ENCODE measurements at places on chromosomes 3 and 15.

DNA sequence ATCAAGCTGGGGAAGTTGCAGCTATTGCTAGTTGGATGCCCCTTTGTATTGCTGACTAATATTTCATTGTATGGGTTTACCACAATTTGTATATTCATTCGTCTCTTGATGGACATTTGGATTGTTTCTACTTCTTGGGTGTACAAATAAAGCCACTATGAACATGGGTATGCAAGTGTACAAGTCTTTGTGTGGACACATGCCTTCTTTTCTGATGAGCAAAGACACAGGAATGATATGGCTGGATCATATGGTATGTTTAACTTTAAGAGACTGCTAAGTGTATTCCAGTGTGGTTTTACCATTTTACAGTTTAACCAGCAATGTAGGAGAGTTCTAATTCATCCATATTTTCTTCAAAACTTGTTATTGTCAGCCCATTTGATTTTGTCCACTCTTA lies 32.2 kb downstream of the NECTIN3 start:
- no peak for DNase-seq

DNA sequence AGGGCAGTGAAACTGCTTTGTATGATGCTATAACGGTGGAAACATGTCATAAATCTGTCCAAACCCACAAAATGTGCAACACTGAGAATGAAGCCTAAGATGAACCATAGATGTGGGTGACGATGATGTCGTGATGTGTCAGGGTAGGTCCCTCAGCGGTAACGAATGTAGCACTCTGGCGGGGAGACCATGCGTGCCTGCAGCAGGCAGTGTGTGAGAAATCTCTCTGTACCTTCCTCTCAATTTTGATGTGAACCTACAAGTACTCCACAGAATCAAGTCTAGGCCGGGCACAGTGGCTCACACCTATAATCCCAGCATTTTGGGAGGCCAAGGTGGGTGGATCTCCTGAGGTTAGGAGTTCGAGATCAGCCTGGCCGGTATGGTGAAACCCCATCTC lies 268.2 kb upstream of the LYSMD4 start:
- no peak for DNase-seq

- no peak for DNase-seq
These were observed 70.7 kb downstream of the TTBK2 start for GRCh38 chr15:42849836-42850235.

GRCh38 chr3:45983770-45984169 lies 11.9 kb downstream of the FYCO1 start:
- no peak for DNase-seq

DNA sequence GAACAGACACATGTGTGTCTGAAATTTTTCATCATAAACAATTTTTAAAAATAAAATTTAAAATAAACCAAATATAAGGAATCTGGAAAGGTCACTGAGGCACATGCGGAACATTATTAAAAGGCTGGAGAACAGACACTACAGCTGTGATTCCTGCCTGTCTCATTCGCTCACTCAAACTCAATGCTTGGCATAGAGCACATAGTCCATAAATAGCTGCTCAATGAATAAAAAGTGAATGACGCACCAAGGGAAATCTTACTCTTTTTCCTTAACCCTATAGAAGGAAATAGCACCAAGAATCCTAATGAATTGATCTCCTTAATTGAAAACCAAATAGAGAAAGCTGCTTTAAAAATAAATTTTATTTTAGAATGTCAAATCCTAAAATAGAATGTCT lies 98.4 kb downstream of the FSIP1 start:
- no peak for DNase-seq

- no peak for DNase-seq
These were observed 29.2 kb upstream of the PLA2G4D start for GRCh38 chr15:42123546-42123945.

DNA sequence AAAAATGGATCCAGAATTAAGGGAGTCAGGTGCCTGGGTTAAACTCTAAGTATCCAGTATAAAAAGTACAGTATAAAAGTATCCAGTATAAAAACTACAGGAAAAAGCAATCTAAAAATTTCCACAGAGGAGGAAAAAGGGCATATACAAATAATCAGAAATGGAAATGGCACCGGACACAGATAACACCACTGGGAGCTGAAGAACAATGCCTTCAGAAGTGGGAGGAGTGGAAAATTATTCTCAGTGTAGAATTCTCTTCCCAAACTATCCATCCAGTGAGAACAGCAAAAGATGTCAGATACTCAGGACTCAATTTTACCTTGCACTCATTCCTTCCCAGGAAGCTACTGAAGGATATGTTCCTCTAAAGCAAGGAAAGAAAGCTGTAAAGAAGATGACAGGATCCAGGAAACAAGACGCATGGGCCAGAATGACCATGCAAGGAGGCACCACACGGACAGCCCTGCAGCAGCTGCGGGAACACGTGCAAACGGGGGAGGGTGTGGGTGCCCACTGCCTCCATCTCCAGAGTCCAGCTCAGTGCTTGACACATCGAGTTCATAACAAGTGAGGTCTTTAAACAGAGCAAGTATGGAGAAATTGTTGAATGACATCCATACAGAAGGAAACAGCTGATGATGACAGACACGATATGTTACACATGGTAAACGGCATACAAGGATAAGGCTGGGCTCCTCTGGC lies 68.5 kb downstream of the CHSY1 start:
- DNase-seq, result no peak

- no peak for DNase-seq
These were observed 49.5 kb upstream of the SLC7A14 start for GRCh38 chr3:170635385-170635735.

GRCh38 chr15:92151741-92152140 lies 241.9 kb upstream of the ST8SIA2 start:
- no peak for DNase-seq

DNA sequence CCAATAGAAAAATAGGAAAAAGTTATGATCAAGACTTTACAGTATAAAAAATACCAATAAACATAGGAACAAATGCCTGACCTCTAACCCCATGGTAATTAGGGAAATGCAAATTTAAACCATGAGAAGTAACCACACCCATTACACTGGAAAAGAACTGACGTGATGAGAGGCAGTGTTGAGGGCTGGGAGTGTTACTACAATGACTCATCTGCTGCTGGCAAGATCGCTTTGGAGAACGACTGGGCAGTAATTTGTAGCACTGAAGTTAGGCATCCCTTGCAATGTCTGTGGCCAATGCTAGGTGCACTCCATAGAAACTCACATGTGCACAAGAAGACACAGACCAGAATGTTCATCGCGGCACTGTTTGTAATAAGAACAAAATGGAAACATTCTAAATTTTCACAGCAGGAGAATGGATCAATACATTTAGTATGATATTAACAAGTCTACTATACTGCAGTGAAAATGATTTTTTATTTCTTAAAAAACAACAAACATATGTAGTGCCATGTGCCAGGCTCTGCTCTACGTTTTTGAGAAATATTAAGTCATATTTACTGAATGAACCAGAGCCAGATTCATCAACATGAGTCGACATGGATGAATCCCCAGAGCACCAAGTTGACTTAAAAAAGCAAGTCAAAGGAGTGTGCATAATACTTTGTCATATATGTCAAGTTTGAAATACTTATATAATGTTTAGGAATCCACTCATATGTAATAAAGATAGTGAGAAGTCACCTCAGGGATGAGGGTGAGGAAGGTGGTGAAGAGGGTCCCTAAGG lies 37.6 kb upstream of the EPHB3 start:
- peak; percentile 37 for DNase-seq

- no peak for DNase-seq
These were observed 55.0 kb upstream of the HRH1 start for GRCh38 chr3:11099306-11099705.

DNA sequence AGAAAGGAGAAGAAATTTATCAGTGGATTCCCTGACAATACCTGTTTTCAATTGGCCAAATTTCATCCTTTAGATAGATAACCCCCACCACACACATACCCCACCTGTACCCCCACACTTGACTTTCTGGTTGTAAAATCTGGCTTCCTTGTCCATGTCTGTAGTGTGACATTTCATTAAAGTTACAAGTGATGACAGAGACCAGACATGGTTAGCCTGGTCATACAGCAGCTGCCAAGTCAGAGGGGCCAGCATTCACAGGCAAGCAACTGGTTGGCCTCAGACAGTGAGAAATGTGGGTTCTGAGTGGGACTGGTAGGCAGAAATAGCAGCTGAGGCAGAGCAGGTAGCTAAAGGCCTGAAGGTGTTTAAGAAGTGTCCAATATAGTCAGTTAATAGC lies 238.6 kb upstream of the SOX14 start:
- no peak for DNase-seq

- no peak for DNase-seq
These were observed 127.5 kb upstream of the PLXNA1 start for GRCh38 chr3:126855374-126855773.

- DNase-seq, result no peak
These were observed 419.5 kb upstream of the NAALADL2 start for GRCh38 chr3:174439331-174440252.

- DNase-seq, result no peak
These were observed 98.0 kb upstream of the TLE3 start for GRCh38 chr15:70195587-70196305.

DNA sequence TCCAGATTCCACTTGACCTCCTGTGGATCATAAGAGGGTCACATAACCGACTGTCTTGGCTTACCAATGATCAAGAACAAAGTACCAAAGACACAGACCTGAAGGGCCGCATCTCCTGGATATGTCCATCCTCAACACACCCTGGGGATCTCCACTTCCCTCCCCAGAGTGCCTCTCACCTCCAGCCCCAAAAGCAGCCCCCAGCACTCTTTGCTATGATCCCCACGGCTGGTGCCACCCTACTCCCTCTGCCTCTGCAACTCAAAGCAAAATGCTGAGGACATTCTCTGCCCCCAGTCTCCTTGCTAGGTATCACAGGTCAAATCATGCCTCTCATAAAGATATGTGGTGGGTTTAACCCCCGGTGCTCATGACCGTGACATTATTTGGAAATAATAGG lies 32.7 kb downstream of the SLCO2A1 start:
- no peak for DNase-seq

DNA sequence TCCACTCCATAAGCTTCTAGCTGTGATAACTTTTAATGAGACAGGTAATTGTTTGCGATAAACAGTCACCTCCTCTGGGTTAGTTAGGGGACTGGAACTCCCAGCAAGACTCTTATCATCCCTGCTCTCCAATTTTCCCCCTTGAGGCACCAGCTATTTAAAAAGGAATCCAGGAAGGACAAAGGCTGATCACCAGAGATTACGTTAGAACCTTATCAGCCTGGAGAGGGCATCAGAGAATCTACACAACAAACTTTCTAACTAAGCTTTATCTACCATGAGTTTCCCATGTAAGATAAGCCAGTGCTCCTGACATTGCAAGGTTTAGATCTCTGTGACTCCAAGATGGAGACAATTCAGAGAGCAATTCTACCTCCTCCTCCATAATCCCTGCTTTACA lies 31.3 kb downstream of the GPR176 start:
- DNase-seq, result no peak

GRCh38 chr15:85527895-85528294 lies 147.5 kb downstream of the AKAP13 start:
- DNase-seq, result no peak

DNA sequence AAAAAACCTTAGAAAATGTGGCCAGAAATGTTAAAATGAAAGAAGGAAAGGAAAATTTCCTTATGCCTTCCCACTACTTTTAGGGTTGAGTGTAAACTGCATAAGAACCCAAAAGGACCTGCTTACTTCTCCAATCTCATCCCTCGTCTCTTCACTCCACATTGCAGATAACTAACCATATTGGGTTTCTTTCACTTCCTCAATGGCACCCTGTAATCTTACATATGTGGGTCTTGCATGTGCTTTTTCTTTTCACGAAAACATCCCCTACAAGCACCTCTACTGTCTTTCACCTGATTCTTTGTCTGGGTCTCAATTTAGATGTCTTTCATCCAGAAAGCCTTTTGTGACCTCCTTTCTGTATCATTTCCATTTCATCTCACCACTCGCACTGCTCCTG lies 23.1 kb downstream of the EOMES start:
- DNase-seq, result no peak

DNA sequence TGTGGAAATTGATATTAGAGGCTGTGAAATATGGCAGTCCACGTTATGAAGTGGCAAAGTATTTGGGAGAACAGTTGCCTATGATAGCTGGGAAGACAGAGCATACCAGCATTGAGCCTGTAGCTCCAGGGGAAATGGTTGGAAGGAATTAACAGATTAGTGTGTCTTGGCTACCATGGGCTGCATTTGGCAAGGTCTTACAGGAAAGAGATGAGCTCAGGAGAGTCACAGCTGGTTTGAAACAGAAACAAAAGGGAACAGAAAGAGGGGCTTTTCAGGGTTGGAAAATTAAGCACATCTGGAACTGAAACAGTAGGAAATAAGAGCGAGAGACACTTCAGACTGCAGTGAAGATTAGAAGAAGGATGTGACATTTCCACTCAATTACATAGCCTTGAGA lies 141.7 kb downstream of the FBLN2 start:
- DNase-seq, result no peak
